NCI-H2029 treated with DMSO at 0.1 percent for 48 hours (cell line): ENCODE measurements at places on chromosomes 2 and 18.
A peak's percentile ranks its signal among the peaks of the same experiment; 100 is the strongest.

- no peak for DNase-seq
Measured at GRCh38 chr18:27185025-27185763, at the start of gene CHST9. Gene CHST9, minus strand, starts transcription at chr18:27185308. Its CDS starts 42,499 bp downstream, at chr18:27142809.

DNA sequence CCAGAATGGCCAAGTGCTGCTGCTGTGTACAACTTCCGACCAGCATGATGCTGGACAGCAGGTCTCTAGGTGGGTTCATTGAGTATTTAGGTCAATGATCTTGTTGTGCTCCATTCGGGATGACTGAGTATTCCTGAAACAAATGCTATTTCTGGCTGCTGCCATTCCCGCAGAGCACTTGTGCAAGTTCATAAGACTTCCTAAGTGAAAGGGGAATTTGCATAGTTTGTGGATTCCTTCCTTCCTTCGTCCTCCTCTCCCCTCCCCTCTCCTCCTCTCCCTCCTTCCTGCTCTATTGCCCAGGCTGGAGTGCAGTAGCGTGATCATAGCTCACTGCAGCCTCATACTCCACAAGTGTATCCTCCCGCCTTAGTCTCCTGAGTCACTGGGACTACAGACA lies 40.4 kb downstream of the LDLRAD4 start:
- DNase-seq: no peak

GRCh38 chr2:88838165-88838635 lies 146.7 kb downstream of the RPIA start:
- no peak for DNase-seq

DNA sequence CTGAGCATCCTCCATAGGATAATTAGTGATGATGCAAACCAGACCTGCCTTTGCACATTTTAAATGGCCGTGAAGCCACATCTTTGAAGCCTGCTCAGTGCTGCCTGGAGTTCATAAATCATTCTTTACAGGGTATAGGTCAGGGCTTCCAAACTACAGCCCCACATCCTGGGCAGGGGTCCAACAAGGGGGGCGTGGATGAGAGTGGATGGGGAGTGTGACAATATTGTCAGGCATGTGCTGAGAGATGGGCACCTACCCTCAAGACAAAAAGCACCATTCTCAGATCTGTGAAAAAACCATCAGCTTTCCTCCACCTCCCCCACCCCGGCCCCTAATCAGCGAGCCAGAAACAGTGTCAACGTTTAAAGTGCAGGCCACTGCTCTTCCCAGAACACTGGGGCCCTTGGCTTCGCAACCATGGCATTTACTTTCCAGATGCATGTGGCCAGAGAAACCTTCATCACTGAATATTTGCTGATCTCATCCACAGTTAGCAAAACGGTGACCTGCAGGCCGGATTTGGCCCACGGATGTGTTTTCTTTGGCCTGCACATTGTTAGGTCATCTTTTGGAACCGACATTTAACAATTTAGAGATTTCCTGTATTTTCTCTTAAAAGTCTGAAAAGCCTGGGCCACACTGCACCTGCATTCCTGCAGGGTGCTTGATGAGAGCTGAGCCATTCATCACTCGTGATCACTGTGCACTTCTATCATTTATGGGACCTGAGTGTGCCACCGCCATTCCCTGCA lies 130.7 kb downstream of the ANKRD44 start:
- no peak for DNase-seq

DNA sequence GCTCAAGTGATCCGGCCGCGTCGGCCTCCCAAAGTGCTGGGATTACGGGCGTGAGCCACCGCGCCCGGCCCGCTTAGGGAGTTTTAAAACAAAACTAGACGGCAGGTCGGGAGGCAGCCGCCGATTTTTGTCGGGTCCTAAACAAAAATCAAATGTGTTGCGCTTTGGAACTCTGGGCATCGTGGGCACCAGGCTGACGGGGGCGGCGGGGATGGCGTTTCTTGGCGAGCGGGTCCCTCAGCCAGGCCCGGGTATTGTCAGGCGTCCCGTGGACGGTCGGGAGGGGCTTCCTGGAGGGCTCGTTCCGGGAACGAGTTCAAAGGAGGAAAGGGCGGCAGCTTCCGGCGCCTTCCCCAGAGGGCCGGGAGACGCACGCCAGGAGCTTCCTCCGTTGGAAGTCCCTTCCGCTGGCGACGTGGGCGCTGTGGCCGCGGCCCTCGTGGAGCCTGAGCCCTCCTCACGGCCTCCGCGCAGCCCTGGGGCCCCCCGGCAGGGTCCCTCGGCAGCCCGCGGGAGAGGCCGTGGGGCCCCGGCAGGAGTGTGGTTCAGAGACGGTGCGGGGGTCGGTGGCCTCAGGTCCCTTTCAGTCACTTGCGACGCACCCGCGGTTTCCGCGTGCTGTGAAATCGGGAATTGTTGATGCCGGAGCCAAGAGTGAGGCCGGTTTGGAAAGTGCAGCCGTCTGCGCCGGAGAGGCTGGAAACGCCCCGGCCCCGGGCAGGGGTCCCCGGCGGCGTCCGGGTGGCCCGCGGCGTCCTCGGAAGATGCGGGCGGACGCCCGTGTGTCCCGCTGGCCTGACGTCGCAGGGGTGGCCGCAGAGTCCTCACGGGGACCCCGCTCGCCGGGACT lies 59.3 kb downstream of the EMILIN2 start:
- DNase-seq: peak; percentile 2

DNA sequence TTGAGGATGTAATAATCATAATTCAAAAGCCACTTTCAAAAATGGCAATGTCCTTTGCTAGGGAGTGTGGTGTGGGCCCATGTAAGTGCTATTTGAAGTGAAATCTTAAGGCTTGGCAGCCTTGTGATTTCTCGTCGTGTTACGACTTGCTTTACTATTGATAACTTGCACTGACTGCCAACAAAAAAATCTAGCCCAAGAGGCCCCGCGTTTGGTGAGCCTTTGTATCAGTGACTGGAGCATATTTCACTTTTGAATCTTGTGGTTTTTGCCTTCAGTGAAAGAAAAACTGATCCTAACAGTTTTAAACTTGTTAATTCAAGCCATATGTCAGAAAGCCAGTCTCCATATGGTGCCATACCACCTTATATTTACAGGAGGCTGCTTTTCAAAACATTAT lies 248.0 kb downstream of the TMEM182 start:
- DNase-seq: no peak

- DNase-seq: no peak
Measured at GRCh38 chr18:73340135-73340977, 472.6 kb upstream of the NETO1 start.

- no peak for DNase-seq
Measured at GRCh38 chr2:98012561-98012991, 16.8 kb upstream of the TMEM131 start.

DNA sequence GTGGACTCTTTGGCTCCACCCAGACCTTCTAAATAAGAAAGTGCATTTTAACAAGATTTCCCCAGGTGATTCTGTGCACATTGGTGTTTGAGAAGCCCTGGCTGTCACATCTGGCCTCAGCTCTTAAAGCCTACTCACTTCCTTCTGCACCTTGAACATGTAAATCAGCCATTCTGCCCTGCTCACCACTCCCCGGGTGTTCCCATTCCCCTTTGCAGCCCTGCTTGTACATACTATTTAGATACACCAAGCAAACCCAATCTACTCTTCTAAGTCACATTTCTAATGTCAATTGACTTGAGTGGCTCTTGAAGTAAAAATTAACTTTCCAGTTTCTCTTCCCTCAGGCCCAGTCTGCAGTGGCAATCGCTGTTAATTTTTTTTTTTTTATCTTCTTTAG lies 13.1 kb upstream of the SCN1A start:
- no peak for DNase-seq
